ENCODE measurements at places on chromosomes 16 and 17.

DNA sequence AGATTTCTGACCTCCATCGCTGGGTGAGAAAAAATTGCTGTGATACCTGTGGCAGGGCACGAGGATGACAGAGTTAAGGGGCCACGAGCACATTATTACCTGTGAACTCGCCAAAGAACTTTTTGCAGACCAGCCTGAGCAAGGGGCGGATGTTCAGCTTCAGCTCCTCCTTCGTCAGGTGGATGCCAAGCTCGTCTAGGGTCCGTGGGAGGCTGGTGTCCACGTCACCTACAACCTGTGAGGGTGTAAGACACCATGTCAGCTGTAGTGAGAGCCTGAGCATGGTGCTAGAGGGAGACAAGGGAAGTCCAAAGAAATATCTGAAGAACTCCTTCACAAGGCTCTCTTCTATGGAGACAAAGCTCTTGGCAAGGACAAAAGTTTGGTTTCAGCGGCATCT lies 17.1 kb downstream of the HIGD1B start:
- DNase-seq: no peak

- peak; percentile 79 for DNase-seq
Observed at GRCh38 chr17:3667366-3668278, 756 bp downstream of the TAX1BP3 start.

GRCh38 chr16:35628976-35629375 lies 2169.6 kb downstream of the TP53TG3F start:
- DNase-seq: no peak

GRCh38 chr16:68265078-68265920 lies 973 bp downstream of the SLC7A6 start:
- DNase-seq: no peak

GRCh38 chr17:57086069-57086930 lies 1.3 kb downstream of the AKAP1 start:
- DNase-seq: no peak

- DNase-seq: no peak
Observed at GRCh38 chr16:85616607-85617321, 3.6 kb downstream of the GSE1 start.

GRCh38 chr17:59963738-59964481 lies 630 bp downstream of the RNFT1 start:
- no peak for DNase-seq

GRCh38 chr17:14298947-14299279 lies 2.0 kb upstream of the HS3ST3B1 start:
- no peak for DNase-seq

DNA sequence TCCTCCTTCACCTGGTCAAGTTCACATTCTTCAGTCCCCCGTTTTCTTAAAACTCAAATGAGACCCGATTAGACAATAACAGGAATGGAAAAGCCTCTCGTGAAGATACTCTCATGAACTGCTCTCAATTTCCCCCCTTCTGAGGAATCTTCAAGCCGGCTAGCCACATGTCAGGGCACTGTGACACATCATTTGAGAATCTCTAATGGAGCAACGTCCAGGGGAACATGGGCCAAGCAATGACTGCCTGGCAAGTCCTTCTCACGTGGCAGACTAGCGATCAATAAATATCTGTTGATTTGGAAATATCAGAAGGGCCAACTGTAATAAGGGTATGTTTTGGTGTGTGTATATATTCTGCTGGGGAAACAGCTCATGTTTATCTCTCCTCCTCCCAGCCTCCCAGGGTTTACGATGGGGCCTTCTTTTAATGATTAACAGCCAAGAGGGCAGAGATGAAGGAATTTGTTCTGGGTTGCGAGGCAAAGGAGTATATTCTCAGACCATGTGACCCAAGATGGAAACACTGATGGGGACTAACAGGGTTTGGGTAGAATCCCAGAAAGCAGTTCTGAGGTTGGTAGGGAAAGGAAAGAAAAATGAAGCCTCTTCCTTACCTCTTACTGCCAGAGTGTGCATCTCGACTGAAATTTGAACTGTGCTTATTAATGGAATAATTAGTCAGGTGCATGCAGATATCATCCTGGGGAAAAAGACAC lies 21.4 kb downstream of the TTLL6 start:
- DNase-seq: peak; percentile 24

- no peak for DNase-seq
Observed at GRCh38 chr17:14604591-14605266, 303.8 kb downstream of the HS3ST3B1 start.

DNA sequence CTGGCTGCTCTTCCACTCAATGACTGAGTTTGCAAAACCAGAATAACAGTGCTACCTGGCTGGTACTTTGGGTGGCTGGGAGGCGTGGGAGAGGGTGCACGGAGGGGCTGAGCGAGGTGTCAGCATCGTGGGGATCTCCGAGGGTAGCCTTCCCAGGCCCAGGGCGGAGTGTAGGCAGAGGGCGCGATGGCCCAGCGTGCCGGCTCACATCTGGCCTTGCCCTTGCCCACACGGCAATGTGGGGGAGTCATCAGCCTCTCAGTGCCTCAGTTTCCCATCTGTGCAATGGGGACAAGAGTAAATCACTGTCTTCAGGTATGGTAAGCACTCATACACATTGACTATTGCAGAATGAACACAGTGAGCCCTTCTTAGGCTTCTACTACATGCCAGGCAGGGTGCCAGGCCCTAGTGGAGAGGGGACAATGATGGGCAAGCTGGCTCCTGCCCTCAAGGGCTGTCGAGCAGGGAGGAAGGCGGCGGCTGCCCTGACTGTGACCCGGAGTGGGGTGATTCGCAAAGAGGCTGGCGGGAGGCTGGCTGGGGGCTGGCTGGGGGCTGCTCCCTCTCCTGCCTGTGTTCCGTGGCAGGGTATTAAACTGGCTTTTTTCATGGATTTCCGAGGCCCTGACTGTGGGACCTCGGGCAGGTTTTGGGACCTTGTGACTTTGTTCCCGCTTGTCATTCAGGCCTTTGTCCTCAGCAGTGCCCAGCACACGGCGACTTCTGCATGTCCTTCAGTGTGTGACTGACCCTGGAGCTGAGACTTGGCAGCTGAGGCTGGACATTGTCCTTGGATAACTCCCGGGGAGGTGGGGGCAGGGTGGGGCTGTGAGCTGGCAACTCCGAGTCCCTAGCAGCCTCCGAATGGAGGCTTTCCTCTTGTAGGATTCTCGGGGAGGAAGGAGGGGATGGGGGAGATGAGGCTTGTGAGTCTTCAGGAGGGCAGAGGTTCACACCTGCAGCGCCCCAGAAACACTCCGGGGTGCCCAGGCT lies 243.1 kb downstream of the SEC14L1 start:
- DNase-seq: no peak

- no peak for DNase-seq
Observed at GRCh38 chr16:85738923-85739715, 11.8 kb downstream of the C16orf74 start.
